Suprapubic skin (tissue), 4 donors: ENCODE measurements at places on chromosomes 6 and 20.

- no peaks in the 10 kb centered on the region for H3K27me3 ChIP-seq
- H3K4me1 ChIP-seq: no peaks in the 10 kb centered on the region
- H3K36me3 ChIP-seq: no peaks in the 10 kb centered on the region
- no peak overlapping the region for H3K4me3 ChIP-seq
- no peak for DNase-seq
- H3K27ac ChIP-seq: no peak overlapping the region
These were observed 890.3 kb downstream of the C6orf118 start for GRCh38 chr6:164419099-164419498.

- H3K36me3 ChIP-seq: no peaks in the 10 kb centered on the region
- no peak overlapping the region for H3K4me3 ChIP-seq
- H3K27me3 ChIP-seq: no peaks in the 10 kb centered on the region
- no peak for DNase-seq
- peaks cover 24% of the 10 kb centered on the region for H3K4me1 ChIP-seq
These were observed 29.3 kb upstream of the TBC1D7 start for GRCh38 chr6:13357551-13358075.

DNA sequence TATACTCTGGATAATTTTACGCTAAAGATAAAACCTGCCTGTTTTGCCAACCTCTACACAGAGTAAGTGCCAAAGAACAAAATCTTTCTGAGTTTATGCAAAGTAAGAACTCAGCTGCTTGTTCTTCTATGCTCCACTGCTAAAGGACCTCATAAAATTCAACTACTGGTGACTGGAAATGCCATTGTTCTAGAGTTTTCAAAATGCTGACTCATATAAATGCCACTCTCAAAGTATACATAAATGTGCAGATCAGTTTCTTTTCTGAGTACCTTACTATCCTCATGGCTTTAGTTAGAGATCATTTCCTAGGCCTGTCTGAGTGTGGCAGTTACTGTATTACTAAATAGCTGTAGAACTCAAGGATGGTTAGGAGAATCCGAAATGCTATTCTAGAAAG, 45.6 kb downstream of the LYRM4 start:
- no peaks in the 10 kb centered on the region for H3K27me3 ChIP-seq
- H3K27ac ChIP-seq: no peak overlapping the region
- peaks cover 11% of the 10 kb centered on the region for H3K36me3 ChIP-seq

DNA sequence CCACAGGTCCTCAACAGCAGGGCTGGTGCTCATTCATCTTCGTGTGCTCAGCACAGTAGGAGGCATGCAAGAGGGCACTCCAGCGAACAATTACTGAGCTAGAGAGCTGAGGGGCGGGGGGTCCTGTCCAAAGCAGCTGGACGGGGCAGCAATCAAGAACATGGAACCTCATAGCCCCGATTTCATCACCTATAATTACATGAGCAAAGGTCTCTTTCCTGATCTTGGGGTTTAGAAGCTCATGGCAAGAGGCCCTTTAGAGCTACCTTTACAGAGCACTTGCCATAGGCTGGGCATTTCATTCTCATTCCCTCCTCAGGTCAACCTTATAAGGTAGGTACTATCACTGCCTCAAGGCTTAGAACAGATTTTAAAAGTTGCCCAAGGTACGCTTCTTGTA, 10.4 kb downstream of the MOCS1 start:
- peaks cover 30% of the 10 kb centered on the region for H3K4me1 ChIP-seq
- no peak for DNase-seq
- peaks cover 13% of the 10 kb centered on the region for H3K36me3 ChIP-seq
- H3K4me3 ChIP-seq: no peak overlapping the region
- H3K27ac ChIP-seq: no peak overlapping the region

DNA sequence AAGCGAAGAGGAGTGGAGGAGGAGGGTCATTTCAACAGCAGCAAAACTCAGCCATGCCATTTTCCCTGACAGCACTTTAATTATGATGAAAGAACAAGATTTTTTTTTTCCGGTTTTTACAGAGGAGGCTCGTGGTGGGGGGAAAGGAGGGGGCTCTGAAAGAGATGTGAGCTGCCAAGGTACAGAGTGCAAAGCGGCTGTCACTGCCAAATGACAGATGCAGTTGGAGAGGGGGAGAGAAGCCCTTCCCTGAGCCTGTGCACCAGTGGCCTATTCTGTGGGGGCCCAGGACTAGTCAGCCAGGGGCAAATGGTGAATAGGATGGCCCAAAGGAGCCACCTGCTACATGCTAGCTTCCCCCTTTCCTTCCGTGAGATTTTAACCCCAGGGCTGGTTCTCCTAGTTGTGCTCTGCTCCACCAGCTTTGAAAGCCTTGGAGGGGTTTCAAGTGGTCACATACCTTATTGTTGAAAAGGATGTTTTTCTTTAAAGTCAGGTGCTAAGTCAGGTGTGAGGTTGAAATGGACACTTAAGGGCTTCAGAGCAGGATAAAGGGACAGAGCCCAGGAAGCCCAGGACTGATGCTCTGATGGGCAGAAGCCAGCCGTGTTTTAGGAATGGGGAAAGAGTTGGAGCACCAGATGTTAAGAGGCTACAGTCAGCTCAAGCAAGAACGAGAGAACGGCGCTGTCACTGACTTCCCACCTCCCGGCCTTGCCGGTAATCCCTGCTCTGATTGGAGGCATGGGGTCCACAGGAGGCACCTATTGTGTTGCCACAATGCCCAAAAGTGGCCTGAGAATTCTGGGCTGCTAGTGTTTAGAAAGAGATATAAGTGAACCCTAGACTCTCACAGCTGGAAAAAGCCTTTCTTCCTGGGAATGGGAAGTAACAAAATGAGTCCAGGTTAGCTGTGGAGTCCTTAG, 24.8 kb downstream of the GNAS start:
- H3K4me1 ChIP-seq: no peaks in the 10 kb centered on the region
- no peaks in the 10 kb centered on the region for H3K36me3 ChIP-seq
- no peaks in the 10 kb centered on the region for H3K27me3 ChIP-seq
- no peak overlapping the region for H3K4me3 ChIP-seq
- DNase-seq: no peak
- H3K27ac ChIP-seq: no peak overlapping the region

- no peaks in the 10 kb centered on the region for H3K36me3 ChIP-seq
- H3K27ac ChIP-seq: no peak overlapping the region
These were observed 136.3 kb upstream of the NEDD9 start for GRCh38 chr6:11368760-11369159.

DNA sequence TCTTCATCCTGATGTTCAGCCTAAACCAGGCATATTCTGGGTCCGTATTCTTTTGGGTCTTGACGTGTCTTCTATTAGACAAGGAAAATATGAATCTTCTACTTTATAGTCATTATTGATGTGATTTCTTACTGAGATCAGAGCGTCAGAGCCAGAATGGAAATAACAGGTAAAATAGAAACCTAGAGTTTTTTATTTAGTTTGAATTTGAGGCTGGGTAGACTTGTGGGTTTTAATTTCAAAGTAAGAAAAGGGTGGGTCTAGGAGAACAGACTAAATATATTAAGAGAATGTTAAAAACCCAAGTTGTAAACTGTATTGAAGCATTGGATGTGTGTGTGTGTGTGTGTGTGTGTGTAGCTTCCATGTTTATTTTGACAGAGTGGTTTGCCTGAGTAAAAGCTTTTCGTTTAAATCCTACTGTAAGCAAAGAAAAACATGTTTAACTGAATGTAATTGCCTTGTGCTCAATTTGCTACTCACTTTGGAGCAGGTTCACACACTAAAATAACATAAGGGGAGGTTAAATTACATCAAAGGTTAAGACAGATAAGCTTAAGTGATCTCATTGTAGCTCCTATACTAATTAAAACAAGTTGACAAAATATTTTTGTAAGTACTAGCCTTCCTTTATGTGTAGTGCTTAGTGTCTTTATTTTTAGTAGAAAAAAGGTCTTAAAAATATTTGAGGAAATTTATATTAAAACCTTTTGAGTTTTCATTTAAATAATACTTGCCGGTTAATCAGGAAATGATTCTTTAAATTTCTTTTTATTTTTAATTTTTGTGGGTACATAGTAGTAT, 17.4 kb downstream of the HECA start:
- H3K27ac ChIP-seq: no peak overlapping the region
- H3K36me3 ChIP-seq: no peaks in the 10 kb centered on the region
- H3K27me3 ChIP-seq: no peaks in the 10 kb centered on the region
- peaks cover 91% of the 10 kb centered on the region for H3K4me1 ChIP-seq
